ENCODE measurements at places on chromosomes 4 and X.
A peak's percentile ranks its signal among the peaks of the same experiment; 100 is the strongest.

DNA sequence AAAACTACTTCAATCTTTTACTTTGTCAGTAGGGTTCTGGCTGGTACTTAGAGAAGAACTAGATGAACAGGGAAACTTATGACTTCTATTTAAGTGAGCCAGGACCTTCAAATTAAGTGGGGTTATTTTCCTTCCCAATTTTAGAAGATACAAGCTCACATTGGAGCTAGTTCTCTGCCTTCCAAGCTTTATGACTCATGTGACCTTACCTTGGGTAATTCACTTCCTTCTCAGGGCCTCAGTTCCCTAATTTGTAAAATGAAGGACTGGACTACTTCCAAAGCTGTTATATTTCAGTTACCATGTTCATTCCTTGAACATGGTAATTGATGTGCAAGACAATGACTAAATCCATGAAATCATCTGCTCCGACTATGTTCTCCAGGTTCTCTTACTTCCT lies 32.0 kb upstream of the DCX start:
- no peak for DNase-seq

- no peak for DNase-seq
Measured at GRCh38 chr4:124085561-124086180, 626.9 kb downstream of the ANKRD50 start.

GRCh38 chr4:147644471-147644870 lies 27.3 kb downstream of the TMEM184C start:
- no peak for DNase-seq

- no peak for DNase-seq
Measured at GRCh38 chrX:46597771-46598170, 24.2 kb downstream of the CHST7 start.

DNA sequence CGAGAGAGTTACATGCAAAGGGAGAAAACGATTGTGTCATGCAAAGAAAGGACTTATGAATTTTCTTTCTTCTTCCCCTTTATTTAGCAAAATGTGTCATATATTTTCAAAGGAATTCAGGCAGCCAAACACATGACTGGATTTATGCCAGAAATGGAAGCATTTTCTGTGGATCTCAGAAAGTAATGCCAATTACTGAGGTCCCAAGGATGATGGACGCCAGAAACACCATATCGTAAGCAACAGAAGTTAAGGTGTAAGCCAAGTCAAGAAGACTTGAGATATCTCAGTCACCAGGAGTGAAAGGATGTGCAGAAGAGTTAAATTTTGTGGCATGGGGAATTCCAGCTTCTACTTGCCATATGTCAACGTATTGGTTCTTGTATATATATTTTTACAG lies 255.1 kb downstream of the GBA3 start:
- DNase-seq: no peak

GRCh38 chrX:40875476-40875875 lies 140.1 kb upstream of the MED14 start:
- no peak for DNase-seq

DNA sequence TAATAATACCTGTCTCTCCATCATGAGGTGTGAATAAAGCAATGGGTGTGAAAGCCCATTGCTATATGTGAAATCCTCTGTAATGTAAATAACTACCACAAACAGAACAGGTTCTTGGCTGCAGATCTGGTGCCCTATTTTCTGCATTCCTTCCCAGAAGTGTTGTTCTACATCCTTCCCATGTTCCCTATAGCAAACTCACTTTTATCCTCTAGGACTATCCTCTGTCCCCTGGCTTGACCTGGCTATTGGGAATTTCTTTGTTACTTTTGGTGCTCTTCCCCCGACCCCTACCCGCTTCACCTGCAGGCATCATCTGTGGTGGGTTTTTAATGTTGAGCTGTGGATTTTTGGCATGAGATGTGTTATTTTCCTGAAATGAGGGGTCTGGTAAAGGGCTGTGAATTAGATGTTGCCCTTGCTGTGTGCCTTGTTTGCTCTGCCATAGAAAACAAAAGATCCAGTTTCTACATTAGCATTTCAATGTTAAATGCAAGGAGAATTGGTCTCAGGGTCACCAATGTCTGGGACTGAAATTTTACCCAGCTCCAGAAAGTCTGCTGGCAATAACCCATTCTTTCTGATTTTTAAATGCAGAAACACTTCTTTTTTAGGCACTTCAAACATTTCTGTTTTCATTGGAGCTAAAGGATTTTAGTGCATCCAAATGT lies 13.6 kb upstream of the FREM3 start:
- no peak for DNase-seq

GRCh38 chrX:40622479-40623138 lies 619 bp upstream of the MPC1L start:
- DNase-seq: no peak

- no peak for DNase-seq
Measured at GRCh38 chrX:68443155-68443868, 10.0 kb upstream of the OPHN1 start.

GRCh38 chr4:5996641-5997040 lies 21.6 kb downstream of the C4orf50 start:
- DNase-seq: no peak

DNA sequence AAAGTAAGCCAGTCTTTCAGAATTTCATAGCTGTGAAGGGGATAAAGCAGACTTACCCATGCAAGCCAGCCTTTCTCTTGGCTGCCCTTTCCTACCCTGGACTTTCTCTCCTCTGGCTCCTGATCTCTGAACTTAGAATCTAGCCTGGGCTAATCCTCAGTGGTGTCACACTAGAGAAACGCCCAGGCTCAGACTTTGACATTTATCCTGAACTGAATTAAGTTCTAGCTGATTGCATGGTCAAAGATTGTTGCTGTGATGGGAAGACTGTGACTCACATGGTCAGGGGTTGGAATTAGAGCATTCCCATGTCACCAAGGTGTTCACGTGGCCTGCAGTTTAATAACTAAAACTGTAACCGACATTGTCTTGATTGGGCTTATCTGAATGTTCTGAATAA lies 469.5 kb upstream of the FAT1 start:
- no peak for DNase-seq

DNA sequence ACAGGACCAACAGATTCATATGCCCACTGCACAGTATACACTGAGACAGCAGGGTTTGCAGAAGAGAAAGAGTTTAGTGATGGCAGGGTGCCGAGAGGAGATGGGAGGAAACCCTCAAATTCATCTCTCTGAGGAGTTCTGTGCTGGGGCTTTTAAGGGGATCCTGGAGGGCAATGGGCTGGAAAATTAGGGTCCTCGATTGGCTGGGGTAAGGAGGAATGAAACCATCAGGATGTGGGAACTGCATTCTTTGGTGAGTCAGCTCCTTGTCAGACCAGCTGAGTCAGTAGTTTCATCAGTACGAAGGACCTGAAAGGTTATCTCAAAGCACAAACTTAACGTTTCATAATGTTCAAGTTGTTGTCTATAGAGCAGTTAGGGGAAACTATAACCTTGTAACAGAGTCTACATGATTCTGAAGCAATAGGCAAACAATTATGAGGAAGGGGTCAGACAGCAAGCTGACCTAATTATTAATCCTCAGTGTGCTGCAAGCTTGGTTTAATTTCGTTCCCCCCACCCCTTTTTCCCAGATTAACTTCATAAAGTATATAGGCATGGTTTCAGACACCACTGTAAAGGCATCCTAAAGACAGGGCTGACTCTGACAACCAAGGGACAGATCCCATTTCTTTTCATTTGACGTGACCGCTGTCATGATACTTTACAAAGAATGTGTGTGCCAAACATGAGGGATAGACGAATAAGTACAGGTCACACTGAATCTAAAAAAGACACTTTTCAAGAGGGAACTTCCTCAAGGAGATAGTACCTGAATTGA lies 1.5 kb upstream of the MSMO1 start:
- no peak for DNase-seq

DNA sequence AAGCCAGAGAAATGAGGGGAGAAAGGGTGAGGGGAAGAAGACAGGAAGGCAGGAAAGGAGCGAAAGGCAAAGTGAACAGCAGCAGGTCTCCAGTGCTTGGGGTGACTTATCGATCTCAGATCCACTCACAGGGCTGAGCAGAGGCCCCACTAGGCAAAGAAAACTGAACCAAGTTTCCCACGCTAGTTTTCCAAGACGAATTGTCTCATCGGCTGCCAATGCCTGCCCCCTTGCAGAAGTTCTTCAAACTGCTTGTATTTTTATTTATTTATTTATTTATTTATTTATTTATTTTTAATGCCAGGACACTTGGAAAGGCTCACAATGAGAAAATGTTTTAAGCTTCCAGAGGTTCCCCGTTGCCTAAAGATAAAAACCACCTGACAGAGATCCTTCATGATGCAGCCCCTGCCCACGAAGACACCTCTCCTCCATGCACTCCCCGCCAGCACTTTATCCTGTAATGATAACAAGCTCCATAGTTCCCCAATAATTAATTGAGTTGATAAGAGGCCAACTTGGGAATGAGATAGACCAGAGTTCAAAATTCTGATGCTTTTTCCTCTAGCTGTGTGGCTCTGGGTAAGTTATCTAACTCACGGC lies 43.2 kb downstream of the QDPR start:
- peak; percentile 52 for DNase-seq

DNA sequence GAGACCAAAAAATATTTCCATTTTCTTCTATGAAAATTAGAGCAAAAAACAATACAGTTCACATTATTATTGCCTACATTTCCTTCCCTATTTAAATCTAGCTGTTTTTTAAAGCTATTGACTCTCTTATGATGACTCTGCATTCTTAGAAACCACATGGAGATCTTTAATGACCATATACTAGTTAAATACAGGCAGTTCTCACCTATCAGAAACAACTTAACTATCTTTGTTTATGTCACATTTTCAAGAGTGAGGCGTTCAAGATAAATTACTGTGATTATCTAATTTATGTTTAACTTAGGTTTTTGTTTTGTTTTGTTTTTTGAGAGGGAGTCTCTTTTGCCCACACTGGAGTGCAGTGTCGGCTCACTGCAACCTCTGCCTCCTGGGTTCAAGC lies 3.0 kb downstream of the CISD2 start:
- no peak for DNase-seq

DNA sequence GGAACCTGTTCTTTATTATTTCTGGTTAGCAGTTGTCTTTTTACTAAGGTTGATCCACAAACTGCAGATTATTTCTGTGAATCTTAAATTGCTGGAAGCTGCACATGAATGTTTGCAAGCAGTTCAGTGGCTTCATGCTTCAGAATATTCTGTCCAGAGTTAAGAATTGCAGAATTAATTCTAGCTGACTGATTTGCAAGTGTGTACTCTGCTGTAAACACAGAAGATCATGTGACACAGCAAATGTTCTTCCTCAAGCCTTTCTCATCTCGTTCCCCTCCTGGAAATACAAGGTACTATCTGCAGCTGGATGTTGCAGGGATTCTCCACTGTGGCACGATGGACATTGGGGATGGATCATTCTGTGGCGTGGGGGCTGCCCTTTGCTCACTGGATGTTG lies 16.8 kb upstream of the CLTRN start:
- no peak for DNase-seq

DNA sequence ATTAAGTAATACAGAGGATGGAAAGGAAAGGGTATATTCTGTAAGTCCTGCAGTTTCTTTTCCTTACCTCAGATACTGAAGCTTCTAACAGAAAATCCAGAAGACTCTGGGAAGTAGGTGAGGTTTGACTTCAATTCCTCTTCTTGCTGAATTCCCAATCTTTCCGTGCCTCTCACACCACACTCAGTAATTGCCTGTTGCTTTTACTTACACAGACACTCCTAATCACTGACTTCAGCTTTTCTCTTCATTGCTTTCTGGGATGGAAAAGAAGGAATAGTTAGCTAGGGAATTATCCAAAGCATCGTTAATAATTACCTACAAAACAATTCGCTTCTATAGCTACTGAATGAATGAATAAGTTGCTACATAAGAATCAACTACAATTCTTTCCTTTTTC lies 163.6 kb downstream of the FBXO8 start:
- DNase-seq: no peak

DNA sequence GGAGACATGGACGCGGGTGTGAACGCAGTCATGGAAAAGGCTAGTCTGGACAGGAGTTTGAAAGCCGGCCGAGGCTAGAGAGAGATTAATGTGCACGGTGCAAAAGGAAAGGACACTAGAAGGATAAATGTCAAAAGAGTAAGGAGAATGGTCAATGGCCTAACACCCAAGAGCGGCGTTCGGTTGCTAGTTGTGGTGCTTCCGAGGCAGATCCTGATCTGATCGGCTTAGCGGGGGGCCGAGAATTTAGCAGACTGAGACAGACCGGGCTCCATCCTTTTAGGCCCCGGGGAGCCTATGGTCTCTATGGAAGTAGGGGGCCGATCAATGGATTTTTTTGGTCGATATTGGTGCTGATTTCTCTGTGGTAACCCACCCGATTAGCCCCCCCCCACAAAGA lies 6.9 kb downstream of the GAGE10 start:
- no peak for DNase-seq

- DNase-seq: no peak
Measured at GRCh38 chr4:121829511-121829910, 5.8 kb upstream of the CCNA2 start.

DNA sequence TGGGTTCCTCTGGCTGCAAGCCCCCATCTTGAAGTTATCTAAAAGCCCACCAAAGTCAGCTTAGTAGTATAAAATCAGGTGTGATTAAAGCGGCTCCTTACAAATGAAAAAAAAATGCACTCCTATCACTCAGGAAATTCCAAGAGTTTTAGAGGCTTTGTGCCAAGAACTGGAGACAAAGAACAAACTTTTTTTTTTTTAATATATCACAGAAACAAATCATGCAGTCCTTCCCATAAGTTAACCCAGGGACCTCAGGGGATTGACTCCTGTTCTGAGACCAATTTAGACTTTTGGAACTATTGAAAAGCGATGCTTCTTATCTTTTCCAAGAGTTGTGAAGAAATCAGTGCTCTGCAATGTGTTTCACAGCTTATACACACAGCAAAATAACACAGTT lies 53.6 kb downstream of the HHIP start:
- no peak for DNase-seq

DNA sequence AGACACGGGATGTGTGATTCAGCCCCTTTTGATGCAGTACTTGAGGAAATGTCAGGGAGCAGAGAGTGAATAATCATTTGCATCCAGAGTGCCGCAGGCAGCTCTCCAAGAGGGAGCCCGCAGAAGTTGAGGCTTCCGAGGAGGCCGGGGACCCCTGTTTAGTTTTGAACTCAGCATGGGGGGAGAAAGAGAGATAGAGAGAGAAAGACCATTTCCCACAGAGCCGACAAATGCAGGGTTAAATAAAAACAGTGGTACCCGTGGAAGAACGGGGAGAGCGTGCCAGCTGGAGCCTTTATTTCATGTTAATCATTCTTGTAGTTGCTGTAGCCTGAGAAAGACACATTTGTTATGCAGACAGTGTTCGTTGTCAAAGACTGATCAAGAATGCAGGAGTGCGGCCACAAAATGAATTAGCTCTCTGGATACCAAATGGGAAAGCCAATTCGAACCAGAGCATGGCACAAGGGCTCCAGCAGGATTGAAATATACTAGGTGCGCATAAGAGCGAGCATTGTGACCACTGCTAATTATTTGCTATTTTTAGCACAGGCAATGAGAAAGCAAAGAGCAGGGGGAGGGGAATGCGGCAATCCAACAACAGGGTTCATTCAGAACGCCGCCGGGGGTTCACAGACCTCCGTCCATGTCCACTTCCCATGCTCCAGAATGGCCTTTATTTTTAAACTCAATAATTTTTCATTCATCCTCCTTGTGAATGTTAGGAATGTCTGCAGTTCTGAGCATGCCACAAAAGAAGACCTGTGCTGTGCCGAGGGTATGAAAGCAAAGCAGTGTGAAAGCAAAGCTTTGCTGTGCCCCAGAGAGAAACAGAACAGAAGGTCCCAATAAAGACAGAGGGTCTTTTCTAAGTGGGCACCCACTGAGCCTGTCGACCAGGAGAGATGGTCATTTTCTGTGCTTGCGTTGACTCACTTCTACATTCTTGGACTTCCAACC lies 243.9 kb upstream of the VCX3A start:
- peak; percentile 70 for DNase-seq
